ENCODE measurements at places on chromosomes 11 and 22.

DNA sequence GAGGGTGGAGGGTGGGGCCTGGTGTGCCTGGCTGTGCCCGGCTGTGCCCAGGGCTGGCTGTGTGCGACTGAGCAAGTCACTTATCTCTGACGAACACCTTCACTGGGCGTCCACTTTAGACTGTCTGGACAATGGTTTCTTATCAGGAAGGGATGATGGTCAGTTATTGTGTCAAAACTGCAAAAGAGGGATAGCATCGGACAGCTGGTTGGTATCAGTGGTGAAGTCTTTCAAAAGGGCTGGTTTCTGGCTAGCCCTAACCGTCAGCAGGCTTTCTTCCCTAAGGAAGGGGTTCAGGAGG is 4.1 kb upstream of the MGAT3 start:
- DNase-seq = peak; percentile 46

DNA sequence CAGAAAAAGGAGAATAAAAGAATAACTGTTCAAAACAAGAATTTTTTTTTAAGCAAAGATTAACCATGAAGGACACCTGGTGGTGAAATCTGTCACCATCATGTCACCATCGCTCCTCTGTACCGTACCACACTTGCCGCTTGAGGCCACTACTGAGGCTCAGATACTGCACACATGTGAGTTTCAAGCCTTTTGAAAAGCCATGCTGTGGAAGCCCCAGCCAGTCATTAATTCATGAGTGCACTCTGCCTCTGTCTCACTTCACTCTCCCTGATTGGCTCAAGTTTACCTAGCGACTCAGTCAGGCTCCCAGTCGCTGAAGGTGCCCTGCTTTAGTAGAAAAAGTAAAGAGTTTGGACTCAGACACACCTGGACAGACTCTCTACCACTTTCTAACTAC is 6.6 kb upstream of the MS4A12 start:
- peak; percentile 39 for DNase-seq

DNA sequence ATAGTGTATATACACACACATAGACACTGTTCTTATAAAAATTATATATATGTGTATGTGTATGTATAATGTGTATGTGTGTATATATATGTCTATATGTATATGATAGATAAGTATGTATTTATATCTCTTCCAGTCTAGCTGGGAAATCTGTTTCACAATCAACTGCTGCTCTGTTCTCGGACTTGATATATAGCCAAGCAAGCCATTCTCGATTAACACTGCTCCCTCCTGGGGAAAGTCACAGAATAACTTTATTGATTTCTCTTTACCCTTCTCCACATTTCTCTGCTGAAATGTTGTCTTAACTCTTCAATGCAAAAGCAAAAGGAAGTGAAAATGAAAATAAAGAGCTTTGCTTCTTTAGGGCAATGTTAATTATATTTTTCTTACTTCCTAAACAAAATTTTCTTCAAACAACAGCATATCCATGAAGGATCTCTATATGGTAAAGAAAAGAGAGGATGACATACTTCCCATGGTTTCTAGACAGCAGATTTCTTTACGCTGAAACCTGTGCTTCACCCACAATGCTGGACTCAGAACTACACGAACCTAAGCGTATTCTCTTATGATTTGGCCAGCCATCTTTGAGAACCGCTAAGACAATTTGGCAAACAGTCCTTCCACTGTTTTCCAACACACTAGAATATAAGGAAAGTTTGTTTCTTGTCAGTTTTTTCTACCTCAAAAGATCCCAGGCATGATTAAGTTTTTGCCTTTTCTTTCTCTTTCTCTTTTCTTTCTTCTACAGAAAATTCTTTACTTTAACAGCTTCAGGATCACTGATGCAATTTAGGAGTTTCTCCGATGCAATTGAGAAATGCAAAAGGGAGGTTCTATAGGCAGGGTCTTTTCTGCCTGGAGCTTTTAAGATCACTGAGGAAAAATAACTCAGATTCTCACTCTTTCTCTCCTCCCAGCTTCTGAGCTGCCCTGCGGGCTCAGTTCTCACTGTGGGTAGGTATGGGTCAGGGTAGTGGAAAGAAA is 1.9 kb downstream of the BLID start:
- DNase-seq = no peak

DNA sequence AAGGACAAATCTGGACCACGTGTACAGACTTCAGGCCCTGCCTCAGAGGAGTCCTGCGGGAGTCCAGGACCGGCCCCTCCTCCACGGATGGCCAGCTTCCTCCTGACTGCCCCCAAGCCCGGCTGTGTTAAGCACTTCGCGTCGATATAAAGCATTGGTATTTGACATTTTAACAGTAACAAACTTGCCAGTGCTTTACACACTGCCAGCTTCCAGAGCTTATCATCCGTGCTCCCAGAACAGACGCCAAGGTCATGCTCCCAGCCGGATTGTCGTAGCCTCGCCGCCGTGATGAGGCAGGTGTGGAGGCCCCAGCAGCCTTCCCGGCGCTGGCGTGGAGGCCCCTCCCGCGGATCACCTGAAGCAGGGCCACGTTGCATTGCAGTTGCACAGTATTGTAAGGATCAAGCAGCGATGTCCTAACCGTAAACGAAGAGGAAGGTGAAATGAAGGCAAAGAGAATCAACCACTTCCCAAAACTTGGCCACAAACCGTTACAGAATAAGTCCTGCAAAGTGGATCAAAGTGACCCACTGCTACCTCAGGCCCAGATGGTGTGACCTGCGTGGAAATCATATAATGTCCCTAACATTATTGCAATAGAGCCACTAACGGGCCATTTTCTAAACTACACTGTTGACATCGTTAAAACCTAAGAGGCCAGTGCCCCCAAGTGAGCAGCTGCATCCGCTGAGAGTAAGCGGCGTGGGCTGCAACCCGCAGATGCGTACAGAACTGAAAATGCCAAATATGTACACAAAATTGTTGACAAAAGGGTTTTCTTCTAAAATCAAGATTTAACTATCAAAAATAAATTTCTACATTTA is 51.6 kb downstream of the CERK start:
- no peak for DNase-seq

DNA sequence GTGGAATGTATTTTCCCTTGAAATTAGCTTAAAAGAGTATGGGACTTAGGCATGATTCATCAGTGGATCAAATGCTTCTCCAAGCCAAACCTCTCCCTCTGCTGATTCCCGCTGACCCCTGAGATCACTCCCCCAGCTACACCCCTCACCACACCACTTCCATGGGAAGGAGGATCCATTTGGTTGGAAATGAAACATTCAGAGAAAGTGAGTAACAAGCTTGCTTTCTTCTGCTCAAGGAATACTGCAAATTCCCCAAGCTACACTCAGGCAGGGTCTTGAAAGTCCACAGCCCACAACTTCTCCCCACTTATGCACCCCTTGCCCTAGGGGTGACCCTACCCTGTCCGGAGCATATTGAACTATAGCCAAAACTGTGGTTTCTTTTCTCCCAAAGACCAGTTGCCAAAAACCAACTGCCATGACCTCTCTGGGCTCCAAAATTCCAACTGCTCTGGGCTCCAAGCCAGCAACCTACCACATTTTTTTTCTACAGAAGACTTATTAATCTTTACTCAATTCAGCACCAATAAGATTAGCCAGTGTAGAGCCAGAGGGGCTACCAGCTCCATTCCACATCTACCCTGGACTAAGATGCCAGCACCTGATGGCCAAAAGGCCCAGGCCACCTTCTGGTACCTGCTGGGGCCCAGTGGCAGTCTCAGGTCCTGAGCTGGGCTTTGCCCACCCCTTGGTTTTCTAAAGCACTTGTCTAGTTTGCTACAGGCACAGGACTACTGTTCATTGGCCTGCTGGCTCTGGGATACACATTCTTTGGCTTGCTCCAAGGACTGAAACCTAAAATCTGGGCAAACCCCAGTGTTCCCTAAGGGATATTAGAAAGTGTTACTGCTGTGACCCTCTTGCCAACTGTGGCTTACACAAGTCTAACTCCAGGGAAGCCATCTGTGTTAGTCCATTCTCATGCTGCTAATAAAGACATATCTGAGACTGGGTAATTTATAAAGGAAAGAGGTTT is 101.1 kb downstream of the MICAL3 start:
- DNase-seq = no peak

- no peak for DNase-seq
Measured at GRCh38 chr11:5230266-5230665, 3.4 kb upstream of the HBB start.

GRCh38 chr22:41296826-41297667 is 4.3 kb upstream of the ZC3H7B start:
- no peak for DNase-seq

- no peak for DNase-seq
Measured at GRCh38 chr11:102664001-102664752, 39.0 kb upstream of the MMP20 start.

DNA sequence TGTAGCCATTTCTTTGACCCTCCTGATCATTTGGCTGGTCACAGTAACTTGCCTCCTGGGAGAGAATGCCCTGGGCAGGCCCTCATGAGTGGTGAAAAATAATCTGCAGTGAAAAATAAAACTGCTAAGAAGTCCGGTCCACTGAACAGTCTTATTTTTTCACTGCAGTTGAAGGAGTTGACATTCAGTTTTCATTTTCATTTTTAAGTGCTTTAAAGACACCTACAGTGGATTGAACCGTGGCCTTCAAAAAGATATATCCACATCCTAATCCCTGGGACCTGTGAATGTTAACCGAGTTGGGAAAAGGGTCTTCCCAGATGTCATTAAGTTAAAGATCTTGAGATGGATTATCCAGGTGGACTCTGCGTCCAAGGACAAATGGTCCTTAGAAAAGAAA is 153.6 kb upstream of the GRK3 start:
- no peak for DNase-seq

- no peak for DNase-seq
Measured at GRCh38 chr11:76288166-76288980, 82.1 kb upstream of the WNT11 start.

GRCh38 chr11:33819278-33820035 is 45.1 kb upstream of the FBXO3 start:
- DNase-seq = no peak

DNA sequence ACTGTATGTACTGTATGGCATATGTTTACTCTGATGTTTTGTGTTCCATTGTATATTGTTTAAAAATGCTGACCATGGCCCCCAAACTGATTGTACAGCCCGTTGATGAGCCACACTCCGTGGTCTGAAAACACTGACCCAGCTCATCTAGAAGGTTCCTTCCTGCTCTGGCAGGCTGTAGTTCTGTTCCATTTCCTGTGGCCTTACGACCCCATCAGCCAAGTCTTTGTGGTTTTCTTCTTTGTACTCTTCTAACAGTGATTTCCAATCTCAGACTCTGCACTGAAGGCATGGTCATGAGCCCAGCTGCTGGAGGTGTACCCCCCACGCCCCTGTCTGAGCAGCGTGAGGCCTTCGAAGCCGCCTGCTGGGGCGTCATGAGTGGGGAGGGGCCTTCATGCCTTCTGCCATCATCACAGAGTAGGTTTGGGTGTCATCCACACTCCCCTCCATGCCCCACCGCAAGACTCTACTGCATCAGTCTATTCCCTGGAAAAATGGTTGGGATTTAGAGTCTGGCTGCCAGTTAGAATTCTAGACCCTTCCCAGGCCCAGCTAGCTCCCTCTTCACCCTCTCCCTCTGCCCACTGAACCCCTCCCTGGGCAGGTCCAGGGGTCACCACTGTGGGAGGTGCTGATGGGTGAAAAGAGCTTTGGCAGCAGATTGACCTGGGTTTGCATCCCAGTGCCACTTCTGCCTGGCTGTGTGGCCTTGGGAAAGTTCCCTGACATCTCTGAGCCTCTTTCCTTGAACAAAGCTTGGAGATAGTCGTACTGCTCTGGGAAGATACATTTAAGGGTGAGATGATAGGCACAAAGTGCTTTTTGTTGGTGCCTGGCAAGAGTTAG is 11.3 kb upstream of the C11orf96 start:
- DNase-seq = no peak

DNA sequence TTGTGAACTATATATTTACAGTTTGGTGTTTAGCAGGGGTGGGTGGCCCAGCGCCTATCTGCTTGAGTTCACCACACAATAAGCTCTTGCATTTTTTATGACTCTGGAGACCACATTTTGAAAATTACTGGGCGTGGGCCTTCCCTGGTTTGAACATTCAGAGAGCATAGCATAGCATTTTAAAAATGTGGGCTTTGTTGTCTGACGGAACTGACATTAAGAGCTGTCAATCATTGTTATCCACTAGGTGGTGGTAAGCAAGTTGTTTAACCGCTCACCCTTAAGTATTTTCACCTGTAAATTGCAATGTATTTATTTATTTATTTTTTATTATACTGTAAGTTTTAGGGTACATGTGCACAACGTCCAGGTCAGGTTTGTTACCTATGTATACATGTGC is 1.0 kb downstream of the NLRP14 start:
- DNase-seq = no peak

GRCh38 chr11:15735706-15736105 is 620.6 kb downstream of the SOX6 start:
- DNase-seq = no peak

- peak; percentile 88 for DNase-seq
Measured at GRCh38 chr11:119701591-119702549, 27.1 kb downstream of the NECTIN1 start.

GRCh38 chr11:75223954-75224643 is 16.5 kb upstream of the TPBGL start:
- no peak for DNase-seq

GRCh38 chr11:10526974-10527918 is 13.7 kb downstream of the RNF141 start:
- DNase-seq = no peak

- no peak for DNase-seq
Measured at GRCh38 chr11:11461473-11461872, 108.4 kb upstream of the CSNK2A3 start.

- no peak for DNase-seq
Measured at GRCh38 chr11:11669233-11669846, 47.5 kb upstream of the GALNT18 start.

- DNase-seq = no peak
Measured at GRCh38 chr11:83813296-83813695, 527.1 kb upstream of the CCDC90B start.

- no peak for DNase-seq
Measured at GRCh38 chr11:123694551-123694950, 40.1 kb upstream of the SCN3B start.

DNA sequence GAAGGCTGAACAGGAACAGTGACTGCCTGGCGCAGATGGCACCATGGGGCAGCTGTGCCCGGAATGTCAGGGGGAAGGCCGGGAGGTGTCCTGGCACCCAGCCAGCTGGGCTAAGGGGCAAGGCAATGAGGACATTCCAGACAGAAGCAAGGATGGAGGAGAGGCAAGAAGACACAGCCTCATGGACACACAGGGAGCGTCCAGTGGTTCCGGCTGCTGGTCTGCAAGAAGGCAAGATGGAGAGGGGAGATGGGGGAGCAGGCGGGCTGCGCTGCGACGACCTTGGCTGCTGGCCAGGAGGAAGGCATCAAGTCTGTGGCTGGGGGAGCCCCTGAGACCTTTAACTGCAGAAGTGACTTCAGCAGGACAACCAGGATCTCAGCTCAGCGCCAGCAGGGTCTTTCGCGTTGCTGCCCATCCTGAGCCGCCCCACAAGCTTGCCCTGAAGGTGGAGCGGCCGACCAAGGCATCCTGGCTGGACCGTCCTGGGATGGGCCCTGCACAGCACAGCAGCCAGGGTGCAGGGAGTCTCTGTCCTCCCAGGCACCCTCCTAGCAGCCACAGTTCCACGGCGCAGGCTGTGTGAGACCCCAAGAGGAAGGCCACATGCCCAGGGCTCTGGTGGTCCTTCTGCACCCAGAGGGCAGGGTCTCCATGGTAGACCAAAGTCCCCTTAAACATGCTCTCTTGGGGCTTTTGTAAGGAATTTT is 531.7 kb downstream of the BRD1 start:
- no peak for DNase-seq

- DNase-seq = no peak
Measured at GRCh38 chr22:20011123-20011992, 5.3 kb downstream of the ARVCF start.

Measured in SK-N-SH (cell line).